ENCODE measurements at places on chromosomes 16 and 17.
A peak's percentile ranks its signal among the peaks of the same experiment; 100 is the strongest.

DNA sequence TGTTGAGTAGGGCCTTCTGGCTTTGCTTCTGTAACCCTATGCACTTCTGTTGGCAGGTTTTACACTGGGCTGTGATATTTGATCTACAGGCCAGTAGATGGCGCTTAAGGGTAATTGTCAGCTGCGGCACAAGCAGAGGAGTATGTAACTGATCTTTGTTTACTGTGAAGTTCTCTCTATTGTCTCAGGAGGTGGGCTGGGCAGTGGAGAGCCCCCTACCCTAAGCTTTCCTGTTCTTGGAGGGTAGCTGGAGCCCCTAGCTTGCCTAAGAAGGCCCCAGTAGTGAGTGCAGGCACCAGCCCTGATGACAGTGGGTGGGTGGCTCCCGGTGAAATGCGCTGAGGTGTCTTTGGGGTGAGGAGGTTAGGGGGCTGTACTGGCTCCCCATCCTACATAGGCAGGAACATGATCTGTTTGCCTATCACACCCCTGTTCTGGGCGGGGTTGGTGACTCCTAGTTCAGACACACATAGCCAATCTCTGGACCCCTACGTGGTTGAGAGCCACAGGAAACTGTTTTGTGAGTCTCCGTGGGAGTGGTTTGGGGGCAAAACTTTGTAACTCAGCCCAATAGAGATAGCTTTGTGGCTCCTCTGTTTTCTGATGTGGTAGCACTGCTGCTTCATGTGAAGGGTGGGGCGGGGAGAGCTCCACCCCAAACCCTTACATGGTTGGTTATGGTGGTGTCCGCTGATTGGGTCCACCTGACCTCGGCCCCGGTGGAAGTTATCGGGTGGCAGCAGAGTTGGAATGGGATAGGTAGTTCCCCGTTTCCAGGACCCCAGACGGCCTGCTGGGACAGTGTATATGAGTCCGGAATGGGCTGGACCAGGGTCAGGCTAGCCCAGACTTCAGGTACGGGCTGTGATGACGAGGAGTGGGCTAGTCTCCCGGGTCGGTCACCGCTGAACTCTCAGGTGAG, 60.4 kb downstream of the SLFN11 start:
- DNase-seq = peak; percentile 39

- DNase-seq = no peak
Observed at GRCh38 chr17:57110579-57111325, 25.7 kb downstream of the AKAP1 start.

DNA sequence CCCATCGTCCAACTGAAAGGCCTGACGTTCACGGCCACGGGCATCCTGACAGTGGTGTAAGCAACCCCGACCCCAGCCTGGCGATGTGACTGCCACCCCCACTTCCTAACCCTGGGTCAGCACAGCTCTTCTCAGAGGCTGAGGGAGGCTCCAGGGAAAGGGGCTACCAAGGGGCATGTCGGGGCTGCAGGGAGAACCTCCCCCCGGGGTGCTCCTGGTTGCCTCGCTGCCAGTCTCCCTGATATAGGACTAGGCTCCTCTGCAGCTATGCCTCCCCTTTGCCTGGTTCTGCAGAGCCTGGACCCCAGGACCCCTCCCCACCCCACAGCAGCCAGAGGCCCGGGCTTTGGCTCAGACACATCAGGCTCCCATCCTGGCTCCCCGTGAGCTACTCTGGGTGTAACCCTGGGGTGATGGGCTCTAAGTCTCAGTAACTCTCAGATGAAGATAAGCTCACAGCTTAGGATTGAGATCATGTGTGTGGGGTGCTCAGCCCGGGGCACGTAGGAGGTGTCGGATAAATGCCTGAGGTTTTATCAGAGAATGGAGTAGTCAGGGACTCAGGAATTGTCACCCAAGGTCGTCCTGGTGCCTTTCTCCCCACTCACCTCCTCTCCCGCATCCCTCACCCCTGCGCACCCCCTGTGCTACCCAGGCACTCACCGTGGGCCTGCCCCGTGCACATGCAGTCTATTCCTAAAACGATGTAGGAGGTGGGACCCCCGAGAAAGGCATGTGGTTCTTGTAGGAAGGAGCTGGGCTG, 10.6 kb downstream of the ITGAD start:
- DNase-seq = no peak

DNA sequence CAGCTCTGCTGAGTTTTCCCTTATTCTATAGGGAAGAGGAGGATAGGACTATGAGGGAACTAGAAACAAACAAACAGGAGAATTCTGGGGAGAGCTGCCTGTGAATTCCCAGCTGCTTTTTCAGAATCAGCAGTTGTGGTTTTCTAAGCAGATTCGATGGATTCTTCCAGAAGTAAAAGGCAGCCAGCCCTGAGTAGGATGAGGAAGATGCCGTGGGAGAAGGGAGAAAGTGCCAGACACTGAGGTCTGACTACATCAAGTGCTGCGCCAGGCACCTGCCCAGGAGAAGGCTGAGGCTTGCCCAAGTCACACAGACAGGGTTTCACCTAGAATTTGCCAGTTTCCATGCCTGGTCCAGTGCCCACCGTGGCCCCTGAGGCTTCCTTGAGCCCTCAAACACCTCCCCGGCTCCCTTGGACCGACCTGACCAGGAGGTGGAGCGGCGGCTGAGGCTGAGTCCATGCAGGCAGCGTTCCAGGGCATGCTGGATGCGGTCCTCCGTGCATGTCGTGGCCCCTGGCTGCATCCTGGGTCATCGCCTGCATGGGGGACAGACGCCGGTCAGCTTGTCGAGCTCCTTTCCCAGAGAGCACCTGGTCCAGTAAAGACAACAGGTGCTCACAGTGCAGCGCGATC, 43.6 kb upstream of the PIK3R6 start:
- no peak for DNase-seq

- DNase-seq = no peak
Observed at GRCh38 chr16:67555795-67556212, 6.5 kb upstream of the CTCF start.

- DNase-seq = no peak
Observed at GRCh38 chr17:44850612-44851011, 2.9 kb downstream of the HIGD1B start.

- DNase-seq = no peak
Observed at GRCh38 chr17:180381-181244, 837 bp downstream of the DOC2B start.

- DNase-seq = no peak
Observed at GRCh38 chr16:24993722-24994686, 21.2 kb downstream of the ARHGAP17 start.

GRCh38 chr16:23500862-23501225, 9.4 kb downstream of the GGA2 start:
- no peak for DNase-seq

DNA sequence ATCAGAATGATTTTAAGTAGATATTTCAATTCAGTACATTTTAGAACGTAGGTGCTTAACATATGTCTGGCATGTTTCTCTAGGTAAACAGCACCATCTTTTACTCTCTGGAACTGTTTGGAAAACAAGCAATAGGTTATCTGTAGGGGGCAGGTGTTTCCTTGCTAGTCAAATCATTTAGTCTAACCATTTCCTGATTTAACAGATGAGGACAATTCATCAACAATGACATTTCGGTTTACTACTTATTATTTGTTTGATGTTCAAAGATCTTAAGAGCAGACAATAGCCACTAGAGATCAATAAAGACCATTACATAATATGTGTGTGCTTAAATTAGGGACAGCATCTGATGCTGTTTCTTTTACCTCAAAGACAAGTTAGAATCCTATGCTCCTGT, 173.1 kb downstream of the CEP112 start:
- DNase-seq = peak; percentile 56

- DNase-seq = no peak
Observed at GRCh38 chr17:32102172-32102571, 40.1 kb upstream of the RHOT1 start.

- peak; percentile 32 for DNase-seq
Observed at GRCh38 chr16:7363422-7364417, 31.1 kb downstream of the RBFOX1 start.

DNA sequence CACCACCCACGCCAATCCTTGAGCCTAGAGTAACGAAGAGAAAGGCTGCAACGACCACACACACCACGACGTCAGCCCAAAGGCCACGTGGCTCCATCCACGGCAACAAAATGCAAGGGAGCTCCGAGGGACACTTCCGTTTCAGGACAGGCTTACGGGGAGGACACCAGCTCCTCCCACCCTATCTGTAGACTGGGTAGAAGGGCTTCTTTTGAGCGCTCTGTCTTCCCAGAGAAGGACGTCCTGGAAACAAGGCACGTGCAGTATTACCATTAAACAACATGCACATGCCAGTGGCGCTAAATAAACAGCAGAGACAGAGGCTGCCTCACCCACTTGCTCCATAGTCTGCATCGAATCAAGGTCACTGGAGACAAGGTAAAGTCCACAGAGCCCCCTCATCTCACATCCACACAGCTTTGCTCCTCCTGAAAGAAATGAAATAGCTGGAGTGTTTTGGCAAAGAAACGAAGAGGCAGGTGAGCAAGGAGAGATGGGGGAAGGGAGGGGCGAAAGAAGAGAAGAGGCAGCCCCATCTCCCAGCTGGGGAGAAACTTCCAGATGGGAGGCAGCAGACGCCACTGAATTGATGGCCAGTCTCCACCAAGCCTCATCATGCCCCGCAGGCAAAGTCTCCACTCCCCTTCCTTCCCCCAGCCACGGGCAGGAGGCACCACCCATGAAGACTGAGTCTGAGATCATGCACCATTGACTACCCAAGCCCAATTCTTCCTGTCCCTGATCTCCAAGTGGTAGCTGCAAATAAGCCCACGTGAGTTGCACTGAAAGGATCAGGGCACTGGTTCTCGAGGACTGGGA, 24.0 kb downstream of the ZFHX3 start:
- DNase-seq = no peak

DNA sequence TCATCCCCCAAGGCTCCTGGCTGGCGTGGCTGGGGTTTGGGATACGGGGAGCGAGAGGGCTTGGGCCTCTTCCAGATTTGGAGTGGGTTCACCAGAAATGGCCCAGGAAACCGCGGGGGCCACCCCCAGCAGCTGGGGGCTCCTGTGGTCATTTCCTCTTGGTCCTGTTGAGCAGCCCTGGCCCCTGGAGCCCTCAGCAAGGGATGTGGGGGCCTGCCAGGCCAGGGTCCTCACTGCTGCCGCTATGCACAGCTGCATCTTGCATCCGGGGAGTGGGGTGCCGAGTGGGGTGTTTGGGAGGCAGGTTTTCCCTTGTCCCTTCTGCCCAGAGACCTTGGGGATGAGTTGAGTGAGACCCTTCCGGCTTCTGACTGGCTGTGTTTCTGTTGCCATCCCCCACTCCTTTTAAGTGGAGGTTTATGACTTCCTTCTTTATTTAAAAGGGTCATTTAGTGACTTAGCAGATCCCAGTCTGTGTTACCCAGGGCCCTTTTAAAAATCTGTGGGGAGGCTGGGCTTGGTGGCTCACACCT, 319.8 kb downstream of the SEC14L1 start:
- DNase-seq = no peak

DNA sequence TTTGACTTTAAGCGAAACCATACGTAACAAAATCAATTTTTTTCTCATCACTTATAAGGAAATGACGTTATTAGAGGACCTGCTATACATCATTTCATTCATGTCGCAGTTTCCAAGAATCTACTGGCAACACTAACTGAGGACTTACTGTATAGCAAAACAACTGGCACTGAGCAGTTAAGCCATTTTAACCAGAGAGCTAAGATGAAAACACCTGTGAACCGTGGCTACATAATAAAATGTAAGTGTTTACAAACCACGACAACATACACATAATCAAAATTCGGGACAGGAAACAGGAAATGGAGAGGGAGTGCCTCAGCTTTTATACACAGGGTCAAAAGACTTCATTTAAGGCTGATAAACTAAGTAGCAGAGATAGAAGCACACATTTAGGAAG, 29.5 kb downstream of the METTL16 start:
- peak; percentile 41 for DNase-seq

- DNase-seq = no peak
Observed at GRCh38 chr17:64200080-64201032, 62.7 kb downstream of the TEX2 start.

- DNase-seq = no peak
Observed at GRCh38 chr17:326010-326621, 26.5 kb downstream of the RPH3AL start.

DNA sequence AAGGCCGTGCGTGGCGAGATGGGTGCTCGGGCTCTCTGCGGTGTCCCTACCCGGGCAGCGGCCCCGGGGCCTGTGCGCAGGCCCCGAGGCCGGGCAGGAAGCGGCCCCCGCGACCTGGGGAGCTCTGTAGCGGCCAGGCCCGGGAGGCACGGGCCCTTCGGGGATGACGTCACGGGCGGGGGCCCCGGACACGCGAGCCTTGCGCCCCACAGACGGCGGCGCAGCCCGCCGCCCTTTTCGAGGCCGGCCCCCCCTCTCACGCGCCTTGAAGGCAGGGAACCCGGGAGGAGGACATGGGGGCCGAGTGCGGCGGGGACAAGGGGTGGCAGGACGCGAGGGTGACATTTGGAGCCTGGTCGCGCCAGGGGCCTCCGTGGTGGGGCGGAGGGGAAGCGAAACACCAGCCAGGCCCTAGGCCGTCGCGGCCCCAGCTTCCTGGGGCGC, 1.1 kb downstream of the RAI1 start:
- DNase-seq = no peak

DNA sequence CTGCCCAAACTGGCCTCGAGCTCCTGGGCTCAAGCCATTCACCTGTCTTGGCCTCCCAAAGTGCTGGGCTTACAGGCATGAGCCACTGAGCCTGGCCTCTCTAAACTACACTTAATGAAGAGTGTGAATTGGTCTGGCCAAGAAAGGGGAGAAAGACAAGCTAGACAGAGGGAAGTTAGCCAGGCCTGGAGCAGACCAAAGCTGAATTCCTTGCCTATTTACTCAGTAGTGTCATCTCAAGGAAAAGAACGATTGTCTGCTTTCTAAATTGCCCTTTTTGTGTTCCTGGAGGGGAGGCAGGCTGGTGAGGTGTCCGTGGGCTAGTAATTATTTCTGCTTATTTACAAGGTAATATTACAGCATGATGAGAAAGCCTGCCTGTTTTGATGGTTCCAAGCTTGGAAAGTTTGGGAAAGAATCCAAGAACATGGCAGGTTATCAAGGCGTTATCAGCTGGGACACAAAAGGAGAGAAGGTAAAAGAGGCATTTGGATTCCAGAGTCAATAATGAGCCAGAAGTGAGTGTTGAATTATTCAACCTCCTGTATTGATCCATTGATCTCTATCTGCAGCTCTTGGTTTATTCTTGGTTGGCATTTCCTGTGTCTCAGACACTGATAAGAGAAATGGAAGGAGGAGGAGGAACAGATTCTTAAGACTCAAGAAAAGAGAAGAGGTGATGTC, 6.3 kb upstream of the CBFB start:
- DNase-seq = no peak

GRCh38 chr17:40471846-40472732, 28.8 kb downstream of the IGFBP4 start:
- no peak for DNase-seq

Data from NCI-H748 treated with DMSO at 0.1 percent for 48 hours (cell line).